ENCODE measurements at places on chromosomes 16 and 17.

GRCh38 chr17:14429084-14429483 lies 128.2 kb downstream of the HS3ST3B1 start:
- DNase-seq, result no peak

GRCh38 chr16:75458029-75458428 lies 6.5 kb downstream of the TMEM170A start:
- DNase-seq, result no peak

DNA sequence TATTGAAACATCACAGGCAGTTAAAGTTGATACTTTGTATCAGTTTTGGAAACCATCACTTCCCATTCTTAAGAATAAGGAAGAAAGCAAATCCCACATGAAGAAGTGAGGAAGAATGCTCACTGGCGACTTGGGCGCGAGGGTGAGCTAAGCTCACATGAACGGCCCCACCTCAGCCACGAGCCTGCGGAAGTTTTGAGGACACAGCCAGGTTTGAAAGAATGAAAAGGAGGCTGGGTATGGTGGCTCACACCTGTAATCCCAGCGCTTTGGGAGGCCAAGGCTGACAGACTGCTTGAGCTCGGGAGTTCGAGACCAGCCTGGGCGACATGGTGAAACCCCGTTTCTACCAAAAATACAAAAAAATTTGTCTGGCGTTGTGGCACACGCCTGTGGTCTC lies 110.3 kb upstream of the CHMP6 start:
- DNase-seq, result no peak

- DNase-seq, result no peak
Measured at GRCh38 chr16:74268372-74268782, 28.2 kb upstream of the PSMD7 start.

GRCh38 chr16:59060207-59060606 lies 326.1 kb upstream of the GOT2 start:
- no peak for DNase-seq

- DNase-seq, result no peak
Measured at GRCh38 chr16:86241681-86242080, 268.6 kb upstream of the FOXF1 start.

GRCh38 chr17:12756786-12757185 lies 32.5 kb upstream of the ARHGAP44 start:
- no peak for DNase-seq

GRCh38 chr16:79402920-79403319 lies 197.6 kb downstream of the MAF start:
- no peak for DNase-seq

DNA sequence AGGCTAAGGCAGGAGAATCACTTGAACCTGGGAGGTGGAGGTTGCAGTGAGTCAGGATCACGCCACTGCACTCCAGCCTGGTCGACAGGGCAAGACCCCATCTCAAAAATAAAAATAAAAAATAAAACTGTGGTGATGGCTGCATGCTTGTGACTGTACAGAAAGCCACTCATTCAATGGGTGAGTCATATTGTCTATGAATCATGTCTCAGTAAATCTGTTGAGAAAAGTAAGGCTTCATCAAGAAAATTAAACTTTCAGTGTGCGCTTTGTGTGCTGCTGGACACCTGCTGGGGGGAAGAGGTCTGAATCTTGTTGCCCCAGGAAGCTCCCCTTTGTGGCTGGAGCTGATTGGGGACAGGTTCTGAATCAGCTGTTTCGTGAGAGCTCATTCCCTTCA lies 11.3 kb downstream of the NUBP1 start:
- no peak for DNase-seq

- DNase-seq, result no peak
Measured at GRCh38 chr17:7997186-7997585, 5.2 kb upstream of the GUCY2D start.

- no peak for DNase-seq
Measured at GRCh38 chr16:46573008-46573833, 48.0 kb downstream of the SHCBP1 start.

GRCh38 chr16:72836181-72836580 lies 211.7 kb downstream of the ZFHX3 start:
- DNase-seq, result no peak

- no peak for DNase-seq
Measured at GRCh38 chr17:57357830-57358430, 101.6 kb downstream of the MSI2 start.

DNA sequence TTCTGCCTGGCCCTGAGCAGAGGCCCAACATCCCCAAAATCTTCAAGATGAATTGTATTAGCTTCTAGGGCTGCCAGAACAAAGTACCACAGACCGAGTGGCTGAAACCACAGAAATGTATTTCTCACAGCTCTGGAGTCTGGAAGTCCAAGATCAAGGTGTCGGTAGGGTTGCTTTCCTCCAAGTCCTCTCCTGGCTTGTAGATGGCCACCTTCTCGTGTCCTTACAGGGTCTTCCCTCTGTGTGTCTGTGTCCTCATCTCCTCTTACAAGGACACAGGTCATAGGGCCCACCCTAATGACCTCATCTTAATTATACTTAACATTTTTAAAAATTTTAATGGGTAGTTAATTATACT lies 215.7 kb downstream of the NTN1 start:
- DNase-seq, result no peak

DNA sequence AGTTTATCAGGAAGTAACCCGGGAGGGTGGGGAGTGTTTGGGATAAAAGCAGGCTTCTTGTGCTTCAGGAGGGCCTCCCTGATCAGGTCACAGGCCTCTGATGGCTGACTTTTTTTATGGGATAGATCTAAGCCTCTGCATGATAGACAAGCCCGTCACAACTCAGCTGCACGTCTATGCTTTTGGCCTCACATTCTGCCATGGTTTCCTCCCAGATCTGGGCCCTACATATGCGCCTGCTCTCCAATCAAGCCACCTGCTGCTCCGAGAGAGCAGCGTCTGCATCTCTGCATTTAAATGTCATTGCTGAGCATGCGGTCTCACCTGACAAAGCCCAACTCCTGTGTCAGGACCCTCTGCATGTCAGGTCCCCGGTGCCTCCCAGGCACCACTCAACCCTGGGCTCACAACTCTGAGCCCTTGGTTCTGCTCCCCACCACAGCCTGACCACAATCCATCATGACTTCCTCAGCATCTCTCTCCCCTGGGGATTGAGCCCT lies 45.3 kb upstream of the SREBF1 start:
- no peak for DNase-seq

- DNase-seq, result no peak
Measured at GRCh38 chr17:6997171-6997570, 1.3 kb downstream of the ALOX12 start.

GRCh38 chr16:78791926-78792325 lies 692.5 kb downstream of the WWOX start:
- no peak for DNase-seq

DNA sequence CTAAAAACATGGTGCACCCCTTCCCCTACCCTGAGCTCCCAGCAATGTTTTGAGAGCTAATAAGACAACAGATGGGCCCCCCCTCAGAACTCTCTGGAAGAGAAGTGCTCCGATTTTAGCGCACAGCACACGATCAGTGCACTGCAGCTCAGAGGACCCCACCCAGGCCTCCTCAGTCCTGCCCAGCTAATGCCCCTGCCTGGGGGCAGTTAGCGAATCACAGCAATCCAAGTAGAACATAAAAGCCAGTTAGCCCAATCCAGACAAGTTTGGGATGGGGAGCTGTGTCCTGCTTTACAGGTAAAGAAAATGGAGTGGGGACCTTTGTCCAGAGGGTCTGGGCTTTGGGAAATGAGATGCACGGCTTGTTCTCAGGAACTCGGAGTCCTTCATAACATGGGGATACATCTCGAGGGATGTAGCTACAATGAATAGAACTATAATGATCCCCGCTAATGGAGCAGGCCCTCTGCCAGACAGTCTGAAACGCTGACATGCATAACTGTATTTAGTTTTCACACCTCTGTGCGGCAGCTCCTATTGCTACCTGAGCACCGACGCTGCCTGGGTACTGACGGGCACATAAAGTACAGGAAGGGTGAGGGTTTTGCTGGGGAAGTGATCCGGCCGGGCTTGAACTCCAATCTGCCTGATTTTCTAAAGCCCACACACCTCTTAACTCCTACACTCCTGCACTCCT lies 29.7 kb upstream of the CDC42EP4 start:
- no peak for DNase-seq

- no peak for DNase-seq
Measured at GRCh38 chr17:57478478-57479250, 222.3 kb downstream of the MSI2 start.

DNA sequence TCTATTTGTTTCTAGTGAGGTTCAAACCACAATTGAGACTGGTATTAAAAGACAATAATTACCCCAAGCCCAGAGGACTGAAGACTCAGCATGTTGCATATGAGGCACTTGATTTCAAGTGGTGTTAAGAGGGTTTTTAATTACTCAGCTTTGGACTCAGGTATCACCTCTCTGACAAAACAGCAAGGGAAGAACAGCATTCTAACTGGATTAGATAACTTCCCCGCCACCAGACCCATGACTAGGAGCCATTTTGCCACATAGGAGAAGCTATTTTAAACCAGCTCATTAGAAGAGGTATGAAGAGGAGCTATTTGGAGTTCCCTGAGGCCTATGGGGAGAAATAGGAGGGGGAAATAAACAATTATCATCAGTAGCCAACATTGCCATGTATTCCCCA lies 226.1 kb upstream of the TOX3 start:
- no peak for DNase-seq

DNA sequence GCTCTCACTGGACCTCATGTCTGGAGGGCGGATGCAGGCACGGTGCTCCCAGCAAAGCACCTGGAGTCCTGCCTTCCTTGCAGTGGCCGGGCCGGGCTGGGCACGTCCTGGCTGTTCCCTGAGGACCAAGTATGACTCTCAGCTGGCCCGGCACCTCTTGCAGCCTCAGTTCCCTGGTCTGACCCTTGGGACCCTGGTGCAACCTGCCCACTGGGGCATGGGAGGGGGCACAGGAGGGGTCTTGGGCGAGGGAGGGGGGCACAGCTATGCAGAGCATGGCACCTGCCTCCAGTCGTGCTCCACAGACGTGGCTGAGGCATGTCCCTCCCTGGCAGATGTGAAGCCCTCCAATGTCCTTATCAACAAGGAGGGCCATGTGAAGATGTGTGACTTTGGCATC lies 19.6 kb downstream of the MAP2K3 start:
- no peak for DNase-seq

DNA sequence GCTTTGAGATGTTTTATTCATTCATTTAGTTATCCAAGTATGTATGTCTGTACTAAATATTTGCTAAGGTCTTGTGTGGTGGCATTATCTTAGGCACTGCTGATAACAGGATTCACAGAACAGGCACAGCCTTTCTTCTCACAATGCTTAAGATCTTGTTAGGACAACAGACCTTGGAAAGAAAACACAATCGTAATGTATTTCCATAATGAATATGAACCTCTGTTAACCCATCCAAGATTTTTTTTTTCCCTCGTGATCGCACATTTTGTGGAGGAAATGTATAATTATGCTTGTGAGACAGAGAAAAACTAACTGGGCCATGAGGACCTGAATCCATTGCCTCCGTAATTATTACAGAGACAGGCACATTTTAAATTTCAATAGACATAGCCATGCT lies 121.9 kb downstream of the NPIPB5 start:
- DNase-seq, result no peak

DNA sequence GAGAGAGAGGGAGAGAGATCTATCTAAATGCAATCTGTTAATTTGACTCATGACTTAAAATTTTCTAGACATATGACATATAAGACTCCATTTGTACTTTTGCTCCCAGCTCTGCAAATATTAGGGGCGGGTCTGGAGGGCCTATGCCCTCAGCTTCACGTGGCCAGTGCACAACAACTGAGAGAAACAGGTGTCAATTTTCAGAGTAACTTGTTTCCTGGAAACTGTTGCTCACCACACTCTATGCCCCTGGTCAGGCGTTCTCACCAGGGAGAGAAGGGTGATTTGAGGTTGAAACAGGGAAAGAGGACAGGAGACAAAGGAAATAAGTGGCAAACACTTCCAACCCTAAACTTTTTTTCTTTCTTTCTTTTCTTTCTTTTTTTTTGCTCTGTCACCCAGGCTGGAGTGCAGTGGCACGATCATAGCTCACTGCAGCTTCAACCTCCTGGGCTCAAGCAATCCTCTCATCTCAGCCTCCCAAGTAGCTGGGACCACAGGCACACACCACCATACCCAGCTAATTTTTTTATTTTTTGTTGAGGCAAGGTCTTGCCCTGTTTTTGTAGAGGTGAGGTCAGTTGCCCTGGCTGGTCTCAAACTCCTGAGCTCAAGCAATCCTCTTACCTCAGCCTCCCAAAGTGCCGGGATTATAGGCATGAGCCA lies 270.0 kb downstream of the SLC39A11 start:
- no peak for DNase-seq

DNA sequence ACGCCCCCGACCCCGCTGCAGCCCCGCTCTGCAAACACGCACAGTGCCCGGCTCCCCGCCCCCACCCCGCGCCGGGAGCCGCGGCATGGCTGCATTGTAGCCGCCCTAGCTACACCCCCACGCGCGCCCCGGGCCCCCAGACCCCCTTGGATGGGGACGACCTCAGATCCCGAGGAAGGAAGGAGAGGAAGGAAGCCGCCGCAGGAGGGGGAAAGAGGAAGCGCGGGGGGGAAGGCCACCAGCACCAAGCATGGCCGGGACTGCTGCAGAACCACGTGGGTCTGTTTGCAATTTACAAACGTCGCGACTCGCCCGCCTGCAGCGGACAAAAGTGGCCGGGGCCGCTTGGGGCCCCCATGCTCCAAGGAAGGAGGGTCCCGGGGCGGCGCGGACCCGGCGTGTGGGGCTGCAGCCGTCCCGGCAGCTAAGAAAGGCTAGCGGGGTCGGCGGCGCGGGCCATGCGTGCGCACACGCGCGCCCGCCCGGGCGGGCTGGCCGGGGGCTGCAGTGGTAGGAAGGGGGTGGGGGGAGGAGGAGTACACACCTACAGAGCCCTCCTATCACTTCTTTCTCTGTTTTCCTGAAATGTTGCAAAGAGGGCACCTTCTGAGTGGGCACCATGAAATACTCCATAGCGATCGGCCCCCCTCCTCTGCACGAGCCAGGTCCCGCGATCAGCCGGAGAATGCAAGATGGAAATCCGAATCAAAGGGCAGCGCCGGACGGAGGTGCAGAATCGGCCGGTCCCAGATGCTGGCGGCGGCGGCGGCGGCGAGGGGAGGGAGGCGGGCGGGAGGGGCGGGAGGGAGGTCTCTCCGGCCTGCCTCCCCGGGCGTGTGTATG lies 488 bp downstream of the TFAP4 start:
- no peak for DNase-seq

- no peak for DNase-seq
Measured at GRCh38 chr17:78353834-78354233, 6.0 kb downstream of the SOCS3 start.

GRCh38 chr17:55691666-55692065 lies 31.0 kb downstream of the TMEM100 start:
- DNase-seq, result no peak

- no peak for DNase-seq
Measured at GRCh38 chr17:68709461-68709860, 108.3 kb upstream of the FAM20A start.

DNA sequence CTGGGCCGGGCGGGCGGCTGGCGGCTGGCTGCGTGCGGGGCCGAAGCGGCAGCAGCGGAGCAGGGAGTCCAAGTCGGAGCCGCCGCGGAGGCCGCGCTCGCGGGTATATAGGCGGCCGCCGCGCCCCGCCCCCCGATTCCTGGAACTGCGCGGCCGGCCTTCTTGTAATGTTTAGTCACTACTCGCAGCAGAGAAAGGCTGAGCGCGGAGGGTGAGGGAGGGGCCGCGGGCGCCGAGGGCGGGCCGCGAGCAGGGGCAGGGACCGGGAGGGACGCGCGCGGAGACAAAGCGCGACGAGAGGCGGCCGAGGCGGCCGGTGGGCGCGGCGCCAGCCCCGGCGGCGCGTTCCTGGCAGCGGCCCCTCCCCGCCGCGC lies at the start of gene SOCS3:
TSS of gene SOCS3 (minus strand) at position 81 of the 374 bp plus-strand sequence. CDS start 982 bp downstream, outside the sequence.
- DNase-seq, result no peak
